Dermis blood vessel endothelial cell (primary cell): ENCODE measurements at places on chromosomes 7 and 10. TPM values are rescaled to one million over a fixed set of nuclear protein-coding genes. Genes with fewer than 3 reads are reported as not detected.

The RNF133 gene
- 0.60 and 2.0 TPM in 2 replicates for total RNA-seq

The RASSF4 gene
- total RNA-seq, result 13.1 and 24.8 TPM in 2 replicates

The TNS3 gene
- 11.7 and 13.6 TPM in 2 replicates for total RNA-seq

The HOXA2 gene
- total RNA-seq, result 0.33 and 0.34 TPM in 2 replicates

The FAM221A gene
- total RNA-seq, result 3.8 and 7.5 TPM in 2 replicates

The SERPINE1 gene
- 289 and 399 TPM in 2 replicates for total RNA-seq

The ACBD5 gene
- 25.0 and 25.5 TPM in 2 replicates for total RNA-seq

The FAM131B gene
- 0.23 and 0.51 TPM in 2 replicates for total RNA-seq

The SLC18A3 gene
- total RNA-seq, result not detected in 2 replicates

The HOXA3 gene
- total RNA-seq, result 2.4 and 6.0 TPM in 2 replicates
